ENCODE measurements at places on chromosomes 6 and 20.

DNA sequence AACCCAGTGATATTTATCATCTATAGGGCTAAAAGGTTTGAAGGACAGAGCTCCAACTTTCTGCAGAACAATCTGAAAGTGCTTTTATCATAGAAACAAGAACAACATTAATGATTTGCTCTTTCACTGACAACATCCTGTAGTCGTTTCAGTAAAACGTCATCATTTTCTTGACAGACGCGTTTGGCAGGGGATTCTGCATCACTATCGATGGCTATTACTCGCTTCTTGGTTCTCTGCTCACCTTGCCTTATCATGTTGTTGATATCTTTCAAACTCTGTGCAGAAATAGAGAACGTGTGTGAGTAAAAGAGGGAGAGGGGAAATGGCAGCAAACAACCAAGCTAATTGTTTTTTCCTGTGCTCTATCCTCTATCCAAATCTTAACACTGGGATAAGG lies 47.1 kb upstream of the SAMHD1 start:
- DNase-seq = no peak

DNA sequence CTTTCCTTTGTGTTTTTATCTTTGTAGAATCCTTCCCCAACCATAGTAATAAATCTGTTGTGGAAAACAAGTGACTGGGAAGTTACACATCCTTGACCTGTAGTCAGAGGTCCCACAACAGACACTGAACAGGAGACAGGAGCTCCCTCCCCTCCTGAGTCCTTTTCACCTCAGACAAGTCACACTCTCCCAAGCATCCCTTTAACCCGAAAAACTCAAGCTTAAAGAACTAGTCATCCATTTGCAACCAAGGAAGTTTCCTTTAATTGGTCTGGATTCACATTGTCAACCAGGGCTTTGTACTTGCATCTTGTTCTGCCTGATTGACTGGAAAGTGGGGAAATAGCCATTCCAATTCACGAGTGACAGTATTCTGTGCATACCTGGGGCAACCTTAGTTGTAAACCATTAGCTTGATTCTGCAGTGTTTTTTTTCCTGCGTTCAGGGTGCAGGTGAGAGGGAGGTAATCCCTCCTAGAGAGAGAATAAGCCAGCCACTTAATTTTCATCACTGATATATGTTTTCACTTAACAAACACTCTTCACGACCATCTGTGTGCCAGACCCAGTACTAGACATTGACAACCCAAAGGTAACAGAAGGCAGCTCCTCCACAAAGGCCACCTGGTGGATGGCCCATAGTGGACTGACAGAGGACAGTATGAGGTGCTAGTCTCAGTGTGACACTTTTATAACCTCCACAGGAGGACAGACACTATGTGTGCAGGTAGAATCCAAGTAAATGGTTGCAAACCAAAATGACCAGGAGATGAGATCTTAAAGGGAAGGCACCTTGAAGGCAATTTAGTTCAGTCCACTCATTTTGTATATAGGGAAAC lies 112.4 kb downstream of the SLX4IP start:
- no peak for DNase-seq

DNA sequence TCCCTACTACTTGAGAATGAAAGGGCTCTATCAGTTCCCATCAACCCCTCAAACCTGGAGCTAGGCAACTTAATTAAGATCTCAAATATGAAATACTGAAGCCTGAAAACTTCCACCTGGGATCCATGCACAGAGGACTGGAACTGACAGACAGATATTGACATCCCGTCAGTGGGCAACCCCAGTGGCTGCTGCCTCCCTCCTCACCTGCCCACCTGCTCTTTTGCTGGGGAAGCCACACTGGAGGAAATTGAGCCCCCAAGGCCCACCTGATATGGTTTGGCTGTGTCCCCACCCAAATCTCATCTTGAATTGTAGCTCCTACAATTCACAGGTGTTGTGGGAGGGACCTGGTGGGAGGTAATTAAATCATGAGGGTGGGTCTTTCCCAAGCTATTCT lies 192.8 kb downstream of the LRFN2 start:
- no peak for DNase-seq

DNA sequence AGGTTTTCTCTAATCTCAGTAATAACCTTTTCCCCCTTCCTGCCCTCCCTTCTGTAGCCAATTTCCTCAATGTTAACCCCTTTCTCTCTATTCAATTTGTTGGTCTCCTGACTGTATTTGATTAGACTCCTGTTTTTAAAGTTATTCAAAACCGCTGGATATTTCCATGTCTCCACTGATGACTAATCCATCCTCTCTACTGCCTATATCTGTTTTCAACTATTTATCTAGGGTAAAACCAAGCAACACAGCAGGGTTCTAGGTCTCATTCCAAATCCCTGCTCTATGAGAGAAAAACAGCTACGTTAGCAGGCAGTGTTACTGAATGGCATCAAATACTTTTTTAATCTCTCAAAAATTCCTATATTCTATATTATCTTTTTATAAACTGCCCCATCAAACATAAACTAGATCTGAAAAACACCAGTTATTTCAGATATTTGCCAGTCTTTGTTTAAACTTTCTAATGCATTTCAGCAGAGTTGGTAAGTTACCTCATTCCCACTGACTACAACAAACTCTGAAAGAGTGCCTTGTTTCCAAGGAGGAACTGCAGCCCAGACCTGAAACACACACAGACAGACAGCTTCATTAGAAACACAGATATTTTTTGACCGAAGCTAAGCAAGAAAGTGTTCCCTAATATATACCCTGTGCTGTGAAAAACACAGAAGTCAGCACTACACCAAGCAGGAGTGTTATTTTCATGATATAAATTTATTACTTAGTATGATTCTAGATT lies 8.2 kb downstream of the RTN4IP1 start:
- no peak for DNase-seq

DNA sequence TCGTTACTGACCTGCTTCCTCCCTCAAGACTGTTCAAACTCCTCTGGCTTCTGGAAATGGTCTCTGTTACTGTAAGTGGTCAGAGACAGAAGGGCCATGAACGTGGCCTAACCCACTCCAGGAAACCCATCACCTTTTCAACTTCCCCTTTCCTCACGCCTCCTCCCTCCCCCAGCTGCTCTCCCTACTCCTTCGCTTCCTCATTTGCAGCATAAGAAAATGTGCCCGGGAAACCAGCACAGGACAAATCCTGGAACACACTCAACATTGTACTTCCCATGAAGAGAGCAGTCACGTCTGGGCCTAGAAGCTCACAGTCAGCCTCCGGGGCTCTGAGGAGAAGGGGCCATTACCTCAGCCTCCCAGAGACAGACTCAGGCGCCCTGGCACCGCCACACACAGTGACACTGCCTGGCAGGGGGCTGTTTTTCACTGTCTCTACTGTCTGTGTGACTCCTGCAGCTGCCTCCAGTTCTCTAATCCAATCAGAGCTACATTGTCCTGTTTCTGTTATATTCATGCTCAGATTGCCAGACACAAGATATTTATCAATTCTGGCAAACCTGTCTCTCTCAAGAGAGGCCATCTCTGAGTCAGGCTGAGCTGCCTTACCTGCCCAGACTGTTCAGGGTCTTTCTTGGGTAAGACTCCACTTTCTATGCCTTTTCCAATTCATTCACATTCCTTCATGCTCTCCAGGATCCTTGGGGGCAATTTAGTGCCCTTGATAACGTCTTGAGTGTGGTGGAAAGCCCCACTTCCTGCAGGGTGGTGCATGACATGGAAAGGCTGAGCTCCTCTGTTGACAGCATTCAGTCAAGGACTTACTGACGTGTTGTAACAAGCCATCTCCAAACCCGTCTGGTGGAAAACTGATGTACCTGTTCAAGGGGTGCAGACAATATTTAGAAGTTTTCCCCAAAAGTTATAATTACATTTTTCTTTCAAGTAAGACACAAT lies 242.2 kb downstream of the HIVEP2 start:
- no peak for DNase-seq

- DNase-seq = no peak
Measured at GRCh38 chr6:24332317-24332716, 25.5 kb downstream of the DCDC2 start.

DNA sequence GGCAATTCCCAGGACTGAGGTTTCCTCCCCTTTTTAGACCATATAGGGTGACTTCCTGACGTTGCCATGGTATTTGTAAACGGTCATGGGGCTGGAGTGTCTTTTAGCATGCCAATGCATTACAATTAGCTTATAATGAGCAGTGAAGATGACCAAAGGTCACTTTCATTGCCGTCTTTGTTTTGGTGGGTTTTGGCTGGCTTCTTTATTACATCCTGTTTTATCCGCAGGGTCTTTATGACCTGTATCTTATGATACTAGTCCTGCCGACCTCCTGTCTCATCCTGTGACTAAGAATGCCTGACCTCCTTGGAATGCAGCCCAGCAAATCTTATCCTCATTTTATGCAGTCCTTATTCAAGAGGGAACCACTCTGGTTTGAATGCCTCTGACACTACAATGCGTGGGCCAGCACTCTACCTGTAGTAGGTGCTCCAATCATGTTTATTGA lies 190.1 kb downstream of the KCNQ5 start:
- no peak for DNase-seq

DNA sequence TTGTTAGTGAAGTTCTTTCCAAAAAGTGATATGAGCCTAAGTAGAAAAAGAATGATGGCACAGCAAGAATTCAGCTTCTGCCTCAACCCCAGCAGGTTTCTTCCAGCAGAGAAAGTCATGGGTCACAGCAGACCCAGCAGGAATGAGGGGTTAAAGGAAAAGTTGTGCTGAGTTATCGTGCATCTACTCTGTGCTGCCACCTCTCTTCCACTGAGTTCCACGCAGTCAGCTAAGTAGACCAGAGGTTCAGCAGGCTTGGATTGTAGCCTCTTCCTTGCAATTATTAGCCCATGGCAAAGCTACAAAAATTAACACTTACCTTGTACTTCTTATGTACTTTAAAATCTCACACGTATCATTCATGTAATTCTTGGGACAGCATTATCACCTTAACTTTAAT lies 510.8 kb downstream of the PTPRT start:
- DNase-seq = peak; percentile 11

DNA sequence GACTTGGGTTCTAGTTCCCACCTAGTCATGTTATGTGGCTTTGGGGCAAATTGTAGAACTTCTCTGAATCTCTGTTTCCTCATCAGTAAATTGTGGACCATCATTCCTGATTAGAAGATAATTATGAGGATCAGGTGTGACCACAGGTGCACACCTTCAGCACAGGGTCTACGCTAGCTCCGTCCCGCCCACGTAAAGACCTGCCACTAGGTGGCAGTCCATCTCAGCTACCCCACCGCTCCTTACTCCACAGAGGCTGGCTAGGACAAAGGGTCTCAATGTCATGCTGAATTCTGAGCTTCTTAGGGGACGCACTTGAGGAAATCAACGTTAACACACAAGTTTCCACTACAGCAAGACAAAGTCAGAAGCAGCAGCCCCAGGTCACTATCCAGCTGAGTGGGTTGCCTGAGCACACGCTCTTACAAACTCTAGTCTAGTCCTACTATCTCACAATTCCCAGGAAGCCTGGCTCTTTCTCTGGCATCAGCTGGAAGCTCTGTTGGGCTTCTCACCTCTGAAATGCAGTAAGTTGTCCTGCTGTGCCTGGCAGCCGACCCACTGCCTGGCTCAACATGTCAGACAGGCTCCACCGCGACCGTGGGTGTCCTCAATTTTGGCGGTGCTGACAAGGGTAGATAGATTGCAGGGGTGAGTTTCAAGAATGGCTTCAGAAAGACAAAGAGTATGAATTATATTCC lies 2.0 kb upstream of the PLCG1 start:
- DNase-seq = peak; percentile 87

GRCh38 chr6:133184798-133185372 lies 56.3 kb upstream of the EYA4 start:
- no peak for DNase-seq

DNA sequence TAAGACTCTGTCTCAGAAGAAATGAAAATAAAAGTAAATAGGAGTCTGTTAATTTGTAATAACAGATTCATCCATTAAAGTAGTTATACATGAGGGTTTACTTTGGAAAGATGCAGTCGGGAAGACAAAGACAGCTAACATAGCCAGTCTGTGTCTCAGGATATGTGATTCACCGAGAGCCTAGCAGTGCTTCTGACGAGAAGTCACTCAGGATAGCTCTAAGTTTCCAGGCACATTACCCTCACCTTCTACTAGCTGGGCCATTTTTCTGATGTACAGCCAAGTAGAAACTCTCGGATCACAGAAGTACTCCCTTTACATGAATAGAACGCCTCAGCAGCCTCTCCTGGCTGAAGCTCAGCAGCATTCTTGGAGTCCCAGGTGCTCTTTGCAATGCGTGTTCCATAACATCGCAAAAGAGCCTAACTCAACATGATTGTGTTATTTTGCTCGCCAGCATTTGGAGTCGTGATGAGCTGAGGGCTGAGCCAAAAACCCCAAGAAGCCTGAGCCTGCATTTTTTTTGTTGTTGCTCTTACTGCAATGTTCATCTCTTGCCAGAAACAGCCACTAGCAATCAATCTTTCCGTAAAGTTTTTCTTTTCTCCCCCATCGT lies 22.4 kb upstream of the TASP1 start:
- DNase-seq = no peak

DNA sequence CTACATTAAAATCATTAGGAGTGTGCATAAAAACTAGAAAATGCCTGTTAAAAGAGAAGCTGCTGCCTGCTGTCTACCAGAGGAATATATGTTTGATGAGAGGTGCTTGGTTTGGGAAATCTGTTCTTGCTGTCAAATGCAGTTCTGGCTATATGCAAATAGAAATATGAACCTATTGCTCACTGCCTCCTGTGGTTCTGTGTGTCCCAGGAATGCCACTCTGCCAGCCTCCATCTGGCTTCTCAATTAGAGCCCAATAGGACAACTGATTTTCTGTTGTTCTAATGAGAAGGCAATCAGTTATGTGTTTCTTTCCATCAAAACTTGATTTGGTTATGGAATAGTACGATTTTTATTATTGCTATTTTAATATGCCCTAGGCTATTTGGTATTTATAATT lies 759.7 kb downstream of the HDGFL1 start:
- DNase-seq = no peak

DNA sequence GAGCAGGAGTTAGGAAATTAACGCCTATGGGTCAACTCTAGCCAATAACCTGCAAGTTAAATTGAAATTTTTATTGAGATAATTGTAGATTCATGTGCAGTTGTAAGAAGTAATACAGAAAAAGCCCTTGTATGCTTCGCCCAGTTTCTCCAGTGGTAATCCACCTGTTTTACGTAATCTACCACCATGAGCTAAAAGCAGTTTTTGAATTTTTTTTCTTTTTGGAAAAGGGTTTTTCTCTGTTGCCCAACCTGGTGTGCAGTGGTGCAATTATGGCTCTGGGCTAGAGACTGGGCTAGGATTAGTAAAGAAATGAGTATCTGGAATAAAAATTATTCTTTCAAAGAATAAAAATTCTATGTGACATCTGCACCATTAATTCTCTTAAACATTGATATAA lies 116.2 kb downstream of the ZFP64 start:
- DNase-seq = no peak

Data from HuH-7.5 (cell line).